ENCODE measurements at places on chromosomes 12 and 14. TPM values are rescaled to one million over a fixed set of nuclear protein-coding genes. Genes with fewer than 3 reads are reported as not detected.
A peak's percentile ranks its signal among the peaks of the same experiment; 100 is the strongest.

Gene MYF6
- total RNA-seq = not detected

Gene PRB2
- not detected for total RNA-seq

Gene CCDC175
- total RNA-seq = not detected

Gene TMEM132C
- 1.2 TPM for total RNA-seq

Gene SMIM41
- total RNA-seq = 0.57 TPM

Gene ATG14
- total RNA-seq = 27.6 TPM

DNA sequence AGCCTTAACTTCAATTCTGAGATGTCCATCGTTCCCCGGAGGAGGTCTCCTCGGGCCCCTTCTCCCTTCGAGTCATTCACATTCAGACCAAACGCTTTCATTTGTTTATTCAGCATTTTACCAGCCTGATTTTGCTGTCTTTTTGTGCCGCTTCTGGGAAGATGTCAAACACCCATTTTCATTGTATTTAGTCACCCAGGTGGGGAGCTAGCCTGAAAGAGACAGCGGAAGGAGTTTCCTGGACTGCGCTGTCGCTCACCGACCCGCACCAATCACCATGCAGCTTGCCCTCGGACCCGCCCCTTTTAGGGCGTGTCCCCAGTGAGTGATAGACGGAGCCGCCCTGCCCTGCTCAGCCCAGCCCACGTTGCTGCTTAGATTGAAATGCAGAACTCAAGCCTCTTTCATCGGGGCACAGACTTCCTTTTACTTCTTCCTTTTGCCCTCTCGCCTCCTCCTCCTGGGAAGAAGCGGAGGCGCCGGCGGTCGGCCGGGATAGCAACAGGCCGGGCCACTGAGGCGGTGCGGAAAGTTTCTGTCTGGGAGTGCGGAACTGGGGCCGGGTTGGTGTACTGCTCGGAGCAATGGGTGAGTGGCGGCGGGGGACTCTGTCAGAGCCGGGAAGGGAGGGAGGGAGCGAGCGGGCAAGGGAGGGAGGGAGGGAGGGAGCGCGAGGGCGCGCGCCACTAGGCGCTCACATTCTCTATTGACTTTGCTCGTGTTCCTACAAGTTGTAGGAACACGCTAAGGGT lies at the start of gene PAX9:
Gene PAX9, plus strand, starts transcription at position 355 of the 752 bp plus-strand sequence. Its CDS starts 230 bp downstream, at position 585.
- DNase-seq = peak; percentile 87

- no peak for DNase-seq
These were observed 33.4 kb downstream of the TMTC1 start for GRCh38 chr12:29750131-29750927.

GRCh38 chr12:76010732-76011458 lies 20.7 kb downstream of the PHLDA1 start:
- no peak for DNase-seq

- DNase-seq = no peak
These were observed 10.2 kb downstream of the CD69 start for GRCh38 chr12:9750276-9751203.

GRCh38 chr14:88879022-88879421 lies 54.6 kb downstream of the TTC8 start:
- DNase-seq = no peak

Measured in suprapubic skin (tissue), 4 donors.